NCI-H2081 treated with DMSO at 0.1 percent for 48 hours (cell line): ENCODE measurements at places on chromosomes 2 and 18.

DNA sequence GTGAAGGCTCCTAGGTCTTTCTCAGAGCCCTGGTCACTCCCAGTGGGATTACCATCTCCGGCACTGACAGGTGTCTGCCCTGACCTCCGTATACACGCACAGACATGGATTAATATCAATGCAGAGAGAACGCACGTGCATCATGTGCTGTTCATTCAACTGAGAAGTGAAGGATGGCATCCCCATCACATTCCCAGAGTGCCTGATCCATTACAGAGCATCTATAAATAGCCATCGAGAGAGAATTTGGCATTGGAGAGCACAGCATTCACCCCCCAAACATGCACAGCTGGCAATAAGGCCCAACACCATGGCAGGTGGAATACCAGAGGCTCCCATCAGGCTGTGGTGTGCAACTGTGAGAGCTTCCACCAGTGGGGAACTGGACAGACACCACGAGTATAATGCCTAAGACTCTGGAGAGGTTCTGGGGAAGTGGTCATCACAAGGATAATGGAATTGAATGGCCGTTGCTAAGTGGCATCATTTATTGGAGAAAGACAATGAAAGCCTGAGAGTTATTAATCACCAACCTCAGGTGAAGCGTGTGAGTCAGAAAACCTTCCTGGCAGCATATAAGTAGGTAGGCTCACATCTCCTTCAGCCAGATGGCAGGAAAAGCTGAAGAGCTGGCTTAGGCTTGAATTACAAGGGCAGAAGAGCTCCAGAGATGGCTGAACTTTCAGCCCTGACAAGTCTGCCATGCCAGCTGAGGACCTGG is 244.5 kb upstream of the ID2 start:
- no peak for DNase-seq

GRCh38 chr2:105873721-105874120 is 129.0 kb downstream of the NCK2 start:
- no peak for DNase-seq

DNA sequence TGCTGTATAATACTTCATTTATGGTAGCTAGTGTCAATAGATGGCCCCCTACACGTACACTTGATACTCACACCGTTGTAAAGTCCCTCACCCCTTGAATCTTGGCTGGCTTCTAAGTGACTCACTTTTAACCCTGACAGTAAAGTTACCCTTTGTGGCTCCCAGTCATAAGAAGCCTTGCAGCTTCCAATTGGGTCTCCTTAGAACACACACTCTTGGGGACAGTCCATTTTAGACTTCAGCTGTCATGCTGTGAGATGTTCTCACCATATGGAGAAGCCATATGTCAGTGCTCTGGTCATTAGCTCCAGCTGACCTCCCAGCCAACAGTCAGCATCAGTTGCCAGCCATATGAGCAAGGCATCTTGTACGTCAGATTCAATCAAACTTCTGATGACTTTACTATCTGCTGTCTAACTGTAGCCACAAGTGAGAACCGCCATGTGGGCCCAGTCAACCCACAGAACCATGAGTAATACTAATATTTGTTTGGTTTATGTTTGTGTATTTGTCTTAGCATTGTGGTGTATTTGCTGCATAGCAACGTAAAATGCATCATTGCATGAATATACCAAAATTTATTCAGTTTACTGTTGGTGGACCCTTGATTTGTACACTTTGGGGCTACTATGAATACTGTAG is 68.3 kb downstream of the PTPN4 start:
- no peak for DNase-seq

DNA sequence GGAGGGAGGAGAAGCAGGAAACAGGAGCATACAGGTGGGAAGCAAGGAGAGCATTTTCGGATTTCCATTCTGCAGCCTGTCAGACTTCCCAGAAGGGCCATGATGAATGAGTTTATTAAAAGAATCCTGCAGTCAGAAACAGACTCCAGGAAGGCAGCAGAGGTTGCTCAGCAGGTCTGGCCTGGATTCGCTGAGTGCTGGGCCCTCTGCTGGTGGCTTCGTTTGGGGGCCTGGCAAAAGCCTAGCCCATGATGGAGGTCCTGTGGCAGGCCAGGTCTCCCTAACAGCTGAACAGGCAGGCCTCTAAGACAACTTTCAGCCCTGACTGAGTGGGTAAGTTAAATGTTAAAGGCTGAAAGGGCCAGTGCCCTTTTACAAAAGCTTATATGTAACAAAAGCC is 108.2 kb upstream of the CAPN13 start:
- no peak for DNase-seq

DNA sequence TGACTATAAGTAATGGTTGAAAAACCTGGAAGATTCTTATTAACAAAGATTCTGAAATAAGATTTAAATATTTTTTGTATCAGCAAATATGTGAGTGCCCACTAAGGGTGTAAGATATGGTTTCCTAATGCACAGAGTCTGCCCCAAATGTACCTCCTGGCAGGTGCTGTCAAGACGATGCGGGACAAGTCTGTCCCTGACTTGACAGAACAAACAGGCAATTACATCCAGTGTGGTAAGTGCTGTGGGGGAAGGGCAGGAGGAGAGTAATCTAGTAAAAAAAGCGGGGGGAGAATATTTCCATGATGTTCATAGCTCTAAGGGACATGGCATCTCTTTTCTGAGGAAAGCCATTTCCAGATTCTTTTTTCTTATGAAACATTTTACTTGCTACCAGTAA is 127.5 kb downstream of the COL4A4 start:
- no peak for DNase-seq

DNA sequence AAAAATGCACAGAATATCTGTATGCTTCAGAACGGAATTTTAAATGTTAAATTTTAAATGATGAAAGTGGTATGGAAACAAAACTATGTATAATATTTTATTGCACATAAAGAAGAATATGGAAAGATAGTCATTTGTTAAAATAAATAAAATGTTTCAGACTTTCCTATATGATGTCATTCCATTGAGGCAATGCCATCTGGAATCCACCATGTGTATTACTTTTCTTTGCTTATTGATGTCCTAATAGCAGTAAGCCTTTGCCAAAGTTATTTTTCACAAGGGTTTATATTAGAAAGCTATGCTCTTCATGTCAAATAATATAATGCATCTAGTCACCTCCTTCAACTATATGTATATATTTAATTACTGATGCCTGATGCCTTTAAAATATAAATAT is 601.6 kb upstream of the PKDCC start:
- DNase-seq = no peak

- DNase-seq = no peak
Measured at GRCh38 chr2:218006741-218007140, 3.9 kb upstream of the TNS1 start.
